Osteoblast (primary cell): ENCODE measurements at places on chromosomes 2 and 18. TPM values are rescaled to one million over a fixed set of nuclear protein-coding genes. Genes with fewer than 3 reads are reported as not detected.

DNA sequence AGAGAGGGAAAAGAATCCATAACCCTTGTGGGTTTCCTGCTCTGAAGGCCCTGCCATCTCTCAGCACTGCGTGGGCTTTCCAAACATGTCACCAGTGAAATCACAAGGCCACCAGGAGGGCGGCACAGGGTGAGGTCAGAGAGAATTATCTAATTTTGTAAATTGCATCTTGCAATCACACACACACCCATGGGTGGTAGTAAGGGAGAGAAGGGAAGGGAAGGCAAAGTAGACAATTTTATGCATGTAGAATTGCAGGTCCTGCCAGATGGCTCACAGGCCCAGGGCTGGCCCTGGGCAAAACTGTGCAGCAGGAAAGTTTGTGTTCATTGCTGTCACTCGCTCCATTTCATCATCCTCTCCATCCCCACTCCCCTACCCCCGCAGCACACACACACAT lies 21.0 kb upstream of the ZBTB7C start:
- no peak overlapping the region for H3K27ac ChIP-seq
- H3K4me1 ChIP-seq: no peaks in the 10 kb centered on the region
- H3K4me3 ChIP-seq: no peak overlapping the region

DNA sequence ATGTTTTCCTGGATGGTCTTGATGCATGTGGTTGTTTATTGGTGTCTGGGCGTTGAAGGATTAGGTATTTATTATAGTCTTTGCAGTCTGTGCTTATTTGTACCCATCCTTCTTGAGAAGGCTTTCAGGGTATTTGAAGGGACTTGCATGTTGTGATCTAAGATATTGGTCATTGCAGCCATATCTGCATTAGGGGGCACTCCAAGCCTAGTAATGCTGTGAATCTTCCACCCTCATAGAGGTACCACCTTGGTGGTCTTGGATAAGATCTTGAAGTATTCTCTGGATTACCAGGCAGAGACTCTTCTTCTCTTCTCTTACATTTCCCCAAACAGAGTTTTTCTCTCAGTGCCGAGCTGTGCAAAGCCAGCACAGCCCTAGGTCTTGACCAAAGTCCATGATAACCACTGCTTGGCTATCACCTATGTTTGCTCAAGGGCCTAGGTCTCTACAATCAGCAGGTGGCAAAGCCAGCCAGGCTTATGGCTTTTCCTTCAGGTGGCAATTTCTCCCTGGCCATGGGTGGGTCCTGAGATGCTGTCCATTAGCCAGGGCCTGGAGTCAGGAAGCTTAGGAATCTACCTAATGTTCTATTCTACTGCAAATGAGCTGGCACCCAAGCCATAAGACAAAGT lies 15.4 kb upstream of the PPP1R1C start:
- H3K4me1 ChIP-seq: no peaks in the 10 kb centered on the region
- H3K27ac ChIP-seq: no peak overlapping the region
- H3K4me3 ChIP-seq: no peak overlapping the region
- DNase-seq: no peak
- no peaks in the 10 kb centered on the region for H3K27me3 ChIP-seq
- no peaks in the 10 kb centered on the region for H3K36me3 ChIP-seq

GRCh38 chr18:38575648-38576047 lies 1010.0 kb upstream of the CELF4 start:
- H3K4me1 ChIP-seq: no peaks in the 10 kb centered on the region
- H3K36me3 ChIP-seq: no peaks in the 10 kb centered on the region
- H3K27ac ChIP-seq: no peak overlapping the region
- H3K4me3 ChIP-seq: no peak overlapping the region
- DNase-seq: no peak

The HEATR5B gene
- 29.2 and 29.3 TPM in 2 replicates for total RNA-seq

- H3K4me1 ChIP-seq: peaks cover 6% of the 10 kb centered on the region
- DNase-seq: peak; percentile 87
- H3K36me3 ChIP-seq: no peaks in the 10 kb centered on the region
- no peak overlapping the region for H3K27ac ChIP-seq
- no peak overlapping the region for H3K4me3 ChIP-seq
These were observed 27.8 kb upstream of the GAREM2 start for GRCh38 chr2:26144953-26145680.

DNA sequence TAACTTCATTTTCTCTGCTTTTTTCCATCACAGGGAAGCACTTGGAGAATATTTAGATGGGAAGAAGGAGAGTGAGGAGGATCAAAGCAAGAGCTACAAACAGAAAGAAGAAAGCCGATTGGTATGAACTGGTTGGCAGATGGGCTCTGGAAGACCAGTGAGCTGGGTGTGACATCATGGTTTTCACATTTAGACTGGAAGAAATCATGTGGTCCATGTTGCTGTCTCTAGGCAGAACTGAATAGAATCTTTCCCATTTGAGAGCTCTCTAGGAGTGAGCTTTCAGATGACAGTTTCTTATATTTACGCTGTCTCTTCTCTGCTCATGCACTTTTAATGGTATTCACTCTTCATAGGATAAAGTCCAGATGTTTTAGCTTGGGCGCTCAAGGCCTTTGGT lies 12.6 kb downstream of the DRC1 start:
- no peaks in the 10 kb centered on the region for H3K36me3 ChIP-seq
- H3K27ac ChIP-seq: no peak overlapping the region
- H3K4me3 ChIP-seq: no peak overlapping the region

The ATG4B gene
- total RNA-seq: 42.7 and 48.0 TPM in 2 replicates

DNA sequence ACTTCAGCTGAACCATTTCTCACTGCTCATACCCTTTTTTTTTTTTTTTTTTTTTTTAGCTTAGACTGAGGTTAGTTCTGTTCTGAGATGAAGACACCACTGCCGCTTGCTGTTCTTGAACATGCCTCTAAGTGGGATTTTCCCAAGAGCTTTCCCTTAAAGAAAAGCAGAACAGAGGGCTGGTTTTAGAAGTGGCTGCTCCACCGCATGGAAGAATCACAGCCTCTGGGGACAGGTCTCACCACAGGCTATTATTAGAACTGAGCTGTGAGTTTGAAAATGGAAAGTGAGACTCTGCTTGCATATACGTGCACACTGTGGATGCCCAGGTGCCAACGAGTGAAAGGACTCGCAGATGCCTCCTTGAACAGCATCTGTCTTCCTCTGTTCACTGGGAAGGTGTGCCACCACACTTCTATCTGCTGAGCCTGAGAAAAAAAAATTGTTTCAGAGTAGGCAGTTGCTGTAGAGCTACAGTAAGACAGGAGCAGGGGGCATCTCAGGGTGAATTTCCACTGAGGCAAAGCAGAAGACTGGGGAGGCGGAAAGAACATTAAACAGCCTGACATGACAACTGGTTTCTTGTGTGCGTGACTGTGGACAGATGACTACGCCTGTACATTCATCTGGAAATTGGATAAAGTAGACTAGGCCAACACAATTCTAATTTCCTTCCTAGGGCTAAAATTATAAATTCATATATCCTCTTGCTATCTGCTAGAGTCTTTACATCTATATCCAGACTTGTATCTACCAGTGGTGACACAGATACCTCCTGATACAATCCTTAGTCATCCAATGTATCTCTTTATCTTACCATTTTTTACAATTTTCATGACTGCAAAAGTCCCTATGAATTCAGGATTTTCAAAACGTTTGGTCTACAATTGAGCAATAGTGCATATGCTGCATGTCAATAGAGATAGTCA lies 1045.7 kb upstream of the CELF4 start:
- H3K27ac ChIP-seq: no peak overlapping the region
- no peak for DNase-seq
- H3K4me3 ChIP-seq: no peak overlapping the region
- no peaks in the 10 kb centered on the region for H3K4me1 ChIP-seq
- H3K36me3 ChIP-seq: no peaks in the 10 kb centered on the region
- no peaks in the 10 kb centered on the region for H3K27me3 ChIP-seq

The TPGS2 gene
- total RNA-seq: 92.2 and 98.8 TPM in 2 replicates

DNA sequence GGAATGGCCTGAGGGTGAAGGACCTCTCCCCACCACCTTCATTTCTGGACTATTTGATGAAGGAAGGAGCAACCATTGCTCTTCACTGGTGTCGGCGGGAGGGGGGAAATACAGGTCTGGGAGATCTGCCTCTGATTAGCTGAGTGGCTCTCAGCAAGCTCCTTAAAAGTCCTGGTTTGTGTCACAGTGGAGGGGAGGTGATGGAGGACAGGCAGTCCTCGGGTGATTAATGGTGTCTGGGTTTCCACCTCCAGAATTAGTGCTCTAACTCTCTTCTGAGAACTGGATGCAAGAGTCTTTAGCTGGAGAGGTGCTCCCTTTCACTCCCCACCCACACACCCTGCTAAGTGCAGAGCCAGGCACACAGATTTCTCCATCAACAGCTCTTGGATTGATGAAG lies 83.2 kb downstream of the TTC32 start:
- peak overlapping the region; percentile 93 for H3K27ac ChIP-seq
- DNase-seq: no peak
- H3K4me3 ChIP-seq: no peak overlapping the region
- H3K4me1 ChIP-seq: peaks cover 28% of the 10 kb centered on the region
- no peaks in the 10 kb centered on the region for H3K27me3 ChIP-seq
- H3K36me3 ChIP-seq: no peaks in the 10 kb centered on the region

DNA sequence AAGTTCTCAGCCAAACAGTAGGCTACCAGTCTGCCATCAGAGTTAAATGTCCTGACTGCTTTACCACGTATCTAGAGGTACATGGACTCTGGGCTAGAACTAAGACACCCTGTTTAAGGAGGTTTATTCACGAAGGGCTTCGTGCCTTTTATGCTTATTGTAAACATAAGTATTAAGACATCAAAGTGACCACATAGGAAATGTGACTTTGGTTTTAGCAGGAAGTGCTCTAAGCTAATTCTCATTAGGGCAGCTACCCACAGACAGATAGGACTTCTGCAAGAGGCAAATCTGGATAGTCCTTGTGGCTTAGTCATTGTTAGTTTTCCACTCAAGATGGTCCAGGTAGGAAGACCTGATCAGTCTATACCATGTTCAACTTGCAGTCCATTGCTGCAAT lies 233.3 kb upstream of the MGAT5 start:
- no peaks in the 10 kb centered on the region for H3K27me3 ChIP-seq
- no peak overlapping the region for H3K4me3 ChIP-seq
- no peak for DNase-seq
- no peak overlapping the region for H3K27ac ChIP-seq
- H3K4me1 ChIP-seq: no peaks in the 10 kb centered on the region

The IMPA2 gene
- 11.2 and 14.4 TPM in 2 replicates for total RNA-seq

The XIRP2 gene
- total RNA-seq: not detected in 2 replicates

- peaks cover 4% of the 10 kb centered on the region for H3K4me1 ChIP-seq
- peaks cover 81% of the 10 kb centered on the region for H3K36me3 ChIP-seq
- H3K27ac ChIP-seq: no peak overlapping the region
- H3K4me3 ChIP-seq: no peak overlapping the region
- no peak for DNase-seq
These were observed 19.0 kb downstream of the USP39 start for GRCh38 chr2:85635011-85635410.

- no peak overlapping the region for H3K4me3 ChIP-seq
- no peak for DNase-seq
- H3K36me3 ChIP-seq: no peaks in the 10 kb centered on the region
These were observed 200.6 kb upstream of the RBMS1 start for GRCh38 chr2:160694221-160694620.

GRCh38 chr18:9536354-9537152 lies 61.2 kb downstream of the RALBP1 start:
- H3K36me3 ChIP-seq: peaks cover 32% of the 10 kb centered on the region
- DNase-seq: peak; percentile 91
- no peak overlapping the region for H3K4me3 ChIP-seq
- H3K27ac ChIP-seq: peak overlapping the region; percentile 56

The IL37 gene
- not detected in 2 replicates for total RNA-seq

The RGPD4 gene
- total RNA-seq: under 0.01 TPM in 1 of 2 replicates, not detected in the other

DNA sequence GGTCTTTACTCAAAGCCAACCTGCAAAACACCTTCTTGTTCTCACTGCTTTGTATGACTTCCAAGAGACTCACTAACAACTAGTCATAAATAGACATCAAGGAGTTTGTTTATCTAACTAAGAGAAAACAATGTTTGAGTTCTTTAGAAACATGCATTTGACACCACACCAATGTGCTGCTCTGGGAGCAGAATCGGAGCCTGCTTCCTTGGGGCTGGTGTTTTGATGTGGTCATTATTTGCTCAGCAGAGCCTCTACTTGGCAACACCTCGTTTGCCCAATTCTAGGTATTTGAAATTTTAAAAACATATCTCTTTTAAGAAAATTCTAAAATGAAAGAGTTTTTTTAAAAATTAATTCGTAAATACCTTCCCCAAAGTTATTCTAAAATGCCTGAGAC lies 167.5 kb downstream of the BCL2 start:
- no peaks in the 10 kb centered on the region for H3K4me1 ChIP-seq
- H3K27me3 ChIP-seq: peaks cover 15% of the 10 kb centered on the region
- no peaks in the 10 kb centered on the region for H3K36me3 ChIP-seq
- H3K4me3 ChIP-seq: no peak overlapping the region
- no peak for DNase-seq

The TEKT4 gene
- total RNA-seq: not detected in 2 replicates

DNA sequence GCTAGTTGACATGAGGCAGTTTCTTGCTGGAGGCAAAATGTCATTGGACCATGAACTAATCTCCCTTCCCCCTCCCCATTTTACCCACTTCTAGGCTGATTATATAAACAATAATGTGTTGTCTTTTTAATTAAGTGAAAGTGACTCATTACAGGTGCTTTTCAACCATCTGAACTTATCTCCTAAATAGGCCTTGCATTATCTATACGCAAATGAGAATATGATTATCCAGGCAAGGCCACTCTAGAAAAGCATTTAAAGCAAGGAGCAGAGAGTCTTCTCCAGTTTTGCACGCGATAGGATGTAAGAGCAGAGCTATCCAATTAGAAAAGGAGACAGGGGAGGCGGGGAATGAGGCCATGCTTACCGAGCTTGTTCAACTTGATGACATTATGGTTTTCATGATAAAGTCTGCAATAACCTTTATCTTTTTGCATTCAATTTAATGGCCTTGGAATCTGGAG lies 286.1 kb upstream of the SIX3 start:
- H3K27ac ChIP-seq: no peak overlapping the region
- H3K36me3 ChIP-seq: no peaks in the 10 kb centered on the region

- peaks cover 9% of the 10 kb centered on the region for H3K27me3 ChIP-seq
- no peak for DNase-seq
- H3K4me1 ChIP-seq: no peaks in the 10 kb centered on the region
- no peak overlapping the region for H3K4me3 ChIP-seq
- no peaks in the 10 kb centered on the region for H3K36me3 ChIP-seq
These were observed 172.8 kb downstream of the VAPA start for GRCh38 chr18:10086458-10087210.

The LYG2 gene
- not detected in 2 replicates for total RNA-seq

GRCh38 chr2:133109772-133110171 lies 439.8 kb upstream of the LYPD1 start:
- DNase-seq: peak; percentile 29
- H3K4me1 ChIP-seq: no peaks in the 10 kb centered on the region
- H3K27me3 ChIP-seq: no peaks in the 10 kb centered on the region

DNA sequence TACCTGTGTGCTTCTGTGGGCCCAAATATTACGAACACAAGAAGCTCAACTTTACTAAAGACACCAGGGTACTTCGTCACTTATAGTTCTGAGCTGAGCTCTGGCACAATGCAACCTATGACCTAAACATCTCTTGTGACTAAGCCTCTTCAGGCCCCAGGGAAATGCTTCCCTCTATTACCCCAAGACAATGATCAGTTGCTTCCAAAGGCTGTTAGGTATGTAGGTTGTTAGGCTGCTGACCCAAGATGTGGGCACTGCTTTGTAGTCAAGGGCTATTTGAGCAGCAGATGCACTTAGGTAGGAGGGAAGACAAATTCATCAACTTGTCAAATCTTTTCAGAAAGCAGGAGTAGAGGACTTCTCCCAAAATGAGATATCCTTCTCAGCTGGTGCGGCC lies 640.1 kb downstream of the EPHA4 start:
- H3K36me3 ChIP-seq: no peaks in the 10 kb centered on the region
- no peak overlapping the region for H3K4me3 ChIP-seq
- no peak for DNase-seq
- no peak overlapping the region for H3K27ac ChIP-seq
- no peaks in the 10 kb centered on the region for H3K4me1 ChIP-seq
- H3K27me3 ChIP-seq: no peaks in the 10 kb centered on the region
